ENCODE measurements at places on chromosomes 5 and 9. TPM values are rescaled to one million over a fixed set of nuclear protein-coding genes. Genes with fewer than 3 reads are reported as not detected.
A peak's percentile ranks its signal among the peaks of the same experiment; 100 is the strongest.

GRCh38 chr9:4830699-4831098 is 38.0 kb downstream of the RCL1 start:
- H3K27ac ChIP-seq, result no peak overlapping the region
- H3K4me3 ChIP-seq, result no peak overlapping the region
- no peaks in the 10 kb centered on the region for H3K27me3 ChIP-seq
- DNase-seq, result no peak

DNA sequence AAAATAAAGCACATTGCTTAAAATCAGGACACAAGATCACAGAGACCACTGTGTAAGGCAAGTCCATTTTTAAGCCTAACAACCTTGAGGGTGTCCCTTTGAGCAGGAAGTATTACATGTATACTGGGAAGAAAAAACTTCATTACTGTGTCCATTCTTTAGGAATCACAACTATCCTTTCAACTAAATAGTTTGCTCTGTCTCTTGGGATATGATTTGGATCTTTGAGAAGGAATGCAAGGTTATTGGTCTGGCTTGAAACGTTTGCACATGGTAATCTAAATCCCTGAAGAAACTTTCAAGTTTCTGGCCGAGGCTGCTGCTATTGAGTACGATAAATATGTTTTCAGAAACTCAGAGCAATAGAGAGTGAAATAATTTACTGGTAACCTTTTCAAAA is 923.0 kb upstream of the SEMA6A start:
- H3K27ac ChIP-seq, result no peak overlapping the region
- no peak overlapping the region for H3K4me3 ChIP-seq
- no peak for DNase-seq
- H3K27me3 ChIP-seq, result no peaks in the 10 kb centered on the region

- H3K27ac ChIP-seq, result no peak overlapping the region
- DNase-seq, result no peak
- peak overlapping the region; percentile 68 for H3K4me3 ChIP-seq
- H3K27me3 ChIP-seq, result peaks cover 35% of the 10 kb centered on the region
- H3K36me3 ChIP-seq, result no peaks in the 10 kb centered on the region
These were observed 132.4 kb upstream of the NIPBL start for GRCh38 chr5:36743891-36744772.

DNA sequence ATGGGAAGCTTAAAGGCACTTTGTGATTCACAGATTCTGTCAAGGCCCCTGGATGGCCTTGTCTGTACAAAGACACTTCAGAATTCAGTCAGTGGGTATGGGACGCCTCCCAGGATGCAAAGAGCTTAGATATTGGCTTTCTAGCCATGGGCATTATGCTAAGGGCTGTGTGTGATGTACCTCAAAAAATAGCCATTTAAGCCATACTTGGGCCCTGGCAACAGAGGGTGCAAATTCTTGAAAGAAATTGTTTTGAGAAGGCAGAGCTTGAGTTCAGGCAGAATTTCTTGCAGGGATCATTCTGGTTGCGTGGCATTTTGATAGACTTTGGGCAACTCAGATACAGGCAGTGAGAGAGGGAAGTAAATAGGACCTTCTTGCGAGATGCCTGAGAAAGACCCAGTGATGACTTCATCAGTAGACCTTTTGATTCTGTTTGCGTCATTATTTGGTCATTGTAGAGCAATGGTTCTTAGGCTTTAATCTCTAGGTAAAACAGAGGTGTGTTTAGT is 3.9 kb downstream of the CYFIP2 start:
- H3K27ac ChIP-seq, result peak overlapping the region; percentile 97
- H3K36me3 ChIP-seq, result peaks cover 2% of the 10 kb centered on the region
- peak overlapping the region; percentile 91 for H3K4me3 ChIP-seq
- H3K27me3 ChIP-seq, result no peaks in the 10 kb centered on the region

GRCh38 chr9:117374076-117374725 is 40.7 kb downstream of the ASTN2 start:
- no peak overlapping the region for H3K27ac ChIP-seq
- no peaks in the 10 kb centered on the region for H3K4me1 ChIP-seq
- no peak overlapping the region for H3K4me3 ChIP-seq
- H3K27me3 ChIP-seq, result no peaks in the 10 kb centered on the region
- DNase-seq, result no peak

DNA sequence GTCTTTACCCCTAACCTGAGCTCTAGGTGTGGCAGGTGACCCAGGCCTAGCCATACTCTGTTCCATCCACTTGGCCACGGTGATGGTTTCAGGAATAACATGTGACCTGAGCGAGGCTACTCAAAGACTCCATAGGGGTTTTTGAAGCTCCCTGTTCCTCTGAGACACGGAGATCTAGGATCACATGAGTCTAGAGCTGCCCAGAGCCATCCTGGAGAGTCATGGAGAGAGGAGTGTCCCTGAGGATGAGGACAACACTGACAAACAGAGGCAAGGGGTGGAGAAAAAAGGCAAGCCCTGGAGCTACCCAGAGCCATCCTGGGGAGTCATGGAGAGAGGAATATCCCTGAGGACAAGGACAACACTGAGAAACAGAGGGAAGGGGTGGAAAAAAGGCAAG is 29.5 kb upstream of the PCA3 start:
- H3K36me3 ChIP-seq, result no peaks in the 10 kb centered on the region
- H3K4me1 ChIP-seq, result no peaks in the 10 kb centered on the region
- H3K27ac ChIP-seq, result no peak overlapping the region
- H3K27me3 ChIP-seq, result peaks cover 4% of the 10 kb centered on the region

DNA sequence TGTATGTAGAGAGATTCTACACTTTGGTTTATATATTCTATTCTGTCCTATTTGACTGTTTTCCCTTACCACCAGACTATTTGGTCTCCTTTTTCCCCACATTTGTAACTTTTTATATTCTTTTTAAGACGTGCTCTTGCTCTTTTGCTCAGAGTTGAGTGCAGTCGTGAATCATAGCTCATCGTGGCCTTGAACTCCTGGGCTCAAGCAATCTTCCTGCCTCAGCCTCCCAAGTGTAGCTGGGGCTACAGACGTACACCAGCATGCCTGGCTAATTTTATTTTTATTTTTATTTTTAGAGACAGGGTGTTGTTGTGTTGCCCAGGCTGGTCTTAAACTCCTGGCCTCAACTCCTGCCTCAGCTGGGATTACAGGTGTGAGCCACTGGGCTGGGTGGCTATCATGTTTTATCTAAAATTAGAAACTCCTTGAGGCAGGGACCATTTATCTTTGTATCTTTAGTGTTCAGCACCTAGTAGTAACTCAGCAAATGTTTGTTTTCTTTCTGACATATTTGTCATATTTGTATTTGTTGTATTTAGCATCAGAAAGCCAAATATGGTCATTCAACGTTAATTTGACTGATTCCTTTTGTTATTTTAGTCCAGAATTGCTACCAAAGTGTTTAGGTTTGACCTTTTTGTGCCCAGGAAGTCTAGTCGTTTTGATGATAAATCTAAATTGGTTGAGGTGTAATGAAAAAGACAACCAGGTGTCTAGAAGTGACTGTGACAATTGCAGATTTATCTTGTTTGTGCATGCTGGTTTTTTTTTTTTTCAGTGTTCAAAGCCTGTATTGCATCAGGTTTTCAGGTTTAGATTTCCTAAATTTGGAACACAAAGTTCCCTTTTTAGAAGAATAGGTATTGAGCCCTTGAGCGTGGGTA is 44.3 kb downstream of the ERBIN start:
- peaks cover 39% of the 10 kb centered on the region for H3K4me1 ChIP-seq
- no peaks in the 10 kb centered on the region for H3K27me3 ChIP-seq
- peak overlapping the region; percentile 38 for H3K27ac ChIP-seq
- no peaks in the 10 kb centered on the region for H3K36me3 ChIP-seq

DNA sequence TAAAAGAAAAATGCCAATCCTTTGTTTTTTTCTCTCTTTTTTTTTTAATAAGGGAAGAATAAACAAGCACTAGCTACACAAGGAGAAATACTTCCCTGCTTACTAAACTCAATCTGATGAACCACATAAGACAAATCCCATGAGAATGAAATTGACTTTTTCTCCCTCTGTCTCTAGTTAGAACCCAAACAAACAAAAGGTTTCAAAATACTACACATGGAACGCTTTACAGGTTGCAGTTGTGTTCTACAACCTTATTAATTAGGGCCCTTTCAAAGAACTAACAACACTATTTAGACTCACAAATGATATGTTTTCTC is 124.5 kb downstream of the PDE4D start:
- no peaks in the 10 kb centered on the region for H3K36me3 ChIP-seq
- peaks cover 7% of the 10 kb centered on the region for H3K27me3 ChIP-seq
- no peaks in the 10 kb centered on the region for H3K4me1 ChIP-seq
- H3K27ac ChIP-seq, result no peak overlapping the region
- H3K4me3 ChIP-seq, result peak overlapping the region; percentile 72
- DNase-seq, result no peak

- no peaks in the 10 kb centered on the region for H3K36me3 ChIP-seq
- no peak for DNase-seq
- no peaks in the 10 kb centered on the region for H3K4me1 ChIP-seq
- H3K27ac ChIP-seq, result no peak overlapping the region
These were observed 103.7 kb downstream of the ARL15 start for GRCh38 chr5:54206580-54207229.

GRCh38 chr9:38652044-38652443 is 31.6 kb upstream of the ANKRD18A start:
- H3K4me1 ChIP-seq, result no peaks in the 10 kb centered on the region
- H3K27ac ChIP-seq, result no peak overlapping the region
- no peaks in the 10 kb centered on the region for H3K27me3 ChIP-seq

DNA sequence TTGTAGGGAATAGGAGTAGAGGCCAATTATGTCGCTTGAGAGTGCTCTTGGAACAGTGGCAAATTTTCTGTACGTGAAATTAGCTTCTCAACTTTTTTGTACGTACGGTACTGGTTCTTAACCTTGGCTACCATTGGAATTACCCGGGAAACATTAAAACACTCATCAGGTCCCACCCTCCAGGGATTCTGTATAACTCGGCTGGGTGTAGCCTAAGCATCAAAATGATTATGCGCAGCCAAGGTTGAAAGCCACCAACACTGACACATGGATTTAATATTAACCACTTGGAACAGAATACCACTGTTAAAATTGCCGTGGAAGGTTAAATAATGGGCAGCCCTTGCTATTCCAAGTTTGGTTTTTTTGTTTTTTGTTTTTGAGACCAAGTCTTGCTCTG is 17.4 kb downstream of the DNAJA1 start:
- no peak for DNase-seq
- no peak overlapping the region for H3K27ac ChIP-seq
- no peaks in the 10 kb centered on the region for H3K27me3 ChIP-seq

DNA sequence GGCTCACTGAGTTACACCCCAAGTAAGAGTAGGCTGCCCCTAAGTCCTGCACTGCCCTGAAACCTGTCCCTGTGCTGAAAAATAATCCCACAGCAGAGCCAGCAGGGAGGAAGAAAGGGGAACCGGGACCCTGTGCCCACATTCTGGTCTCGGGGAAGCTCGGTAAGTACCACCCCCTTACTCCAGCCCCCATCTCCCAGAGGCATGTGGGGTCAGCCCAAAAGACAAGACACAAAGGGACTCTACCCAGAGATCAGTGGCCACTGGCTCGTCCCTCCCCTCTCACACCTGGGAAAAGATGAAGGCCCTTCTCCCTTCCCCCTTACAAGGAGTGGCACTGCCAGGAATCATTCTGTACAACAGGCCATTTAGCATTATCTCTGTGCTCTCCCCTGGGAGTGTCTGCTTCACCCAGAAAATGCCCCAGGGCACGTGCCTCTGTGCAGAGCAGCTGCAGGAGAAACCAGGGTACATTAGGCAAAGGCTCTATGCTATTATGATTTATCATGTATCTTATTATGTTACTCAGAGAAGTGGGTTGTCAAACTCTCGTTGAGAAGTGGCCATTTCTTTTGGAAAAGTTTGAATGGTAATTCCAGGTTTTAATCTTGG is 71.3 kb downstream of the NDFIP1 start:
- no peak overlapping the region for H3K27ac ChIP-seq
- H3K27me3 ChIP-seq, result no peaks in the 10 kb centered on the region
- no peak for DNase-seq
- H3K36me3 ChIP-seq, result no peaks in the 10 kb centered on the region
- H3K4me1 ChIP-seq, result no peaks in the 10 kb centered on the region

- no peak overlapping the region for H3K27ac ChIP-seq
- peak; percentile 65 for DNase-seq
- peak overlapping the region; percentile 5 for H3K4me3 ChIP-seq
- H3K36me3 ChIP-seq, result no peaks in the 10 kb centered on the region
- H3K4me1 ChIP-seq, result peaks cover 15% of the 10 kb centered on the region
These were observed 260.2 kb downstream of the ARHGAP26 start for GRCh38 chr5:143030349-143030748.

DNA sequence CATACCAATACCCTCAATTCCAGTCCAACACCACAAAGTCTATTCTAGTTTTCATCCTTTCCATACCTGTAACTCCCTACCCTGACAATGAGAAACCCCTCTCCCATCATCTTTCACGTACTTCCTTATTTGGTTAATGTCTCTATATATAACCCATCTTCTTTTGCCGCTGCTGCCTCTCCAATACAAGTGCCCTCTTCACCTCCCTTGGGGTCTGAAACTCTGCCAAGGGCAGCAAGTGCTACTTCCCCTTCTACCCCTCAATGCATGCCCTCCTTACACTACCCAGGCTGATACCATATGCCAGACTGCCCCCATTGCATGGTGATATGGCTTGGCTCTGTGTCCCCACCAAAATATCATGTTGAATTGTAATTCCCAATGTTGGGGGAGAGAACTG is 24.4 kb upstream of the SMIM15 start:
- no peaks in the 10 kb centered on the region for H3K36me3 ChIP-seq
- H3K27ac ChIP-seq, result no peak overlapping the region
- no peaks in the 10 kb centered on the region for H3K4me1 ChIP-seq
- peaks cover 2% of the 10 kb centered on the region for H3K27me3 ChIP-seq
- DNase-seq, result no peak

ZNF300 gene
- total RNA-seq, result 0.54 TPM

ENC1 gene
- 6.8 TPM for total RNA-seq

EXD3 gene
- 27.3 TPM for total RNA-seq

PCDHGB2 gene
- 0.20 TPM for total RNA-seq

Measured in CD4-positive, CD25-positive, alpha-beta regulatory T cell (primary cell).